ENCODE measurements at places on chromosomes 16 and 17.

GRCh38 chr17:40303009-40303657, 5.8 kb upstream of the RARA start:
- DNase-seq = peak; percentile 59

DNA sequence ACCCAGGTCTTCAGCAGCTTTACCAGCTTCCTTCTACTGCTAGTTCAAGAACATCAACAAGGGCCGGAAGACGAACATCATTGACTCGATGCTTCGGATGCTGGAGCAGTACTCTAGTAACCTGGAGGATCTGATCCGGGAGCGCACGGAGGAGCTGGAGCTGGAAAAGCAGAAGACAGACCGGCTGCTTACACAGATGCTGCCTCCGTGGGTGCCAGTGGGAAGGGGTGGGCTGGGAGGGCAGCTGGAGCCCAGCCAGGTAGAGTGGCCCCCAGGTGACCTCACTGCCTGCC, 12.1 kb downstream of the GUCY2D start:
- no peak for DNase-seq

GRCh38 chr17:57530026-57530425, 215.1 kb downstream of the CCDC182 start:
- no peak for DNase-seq

DNA sequence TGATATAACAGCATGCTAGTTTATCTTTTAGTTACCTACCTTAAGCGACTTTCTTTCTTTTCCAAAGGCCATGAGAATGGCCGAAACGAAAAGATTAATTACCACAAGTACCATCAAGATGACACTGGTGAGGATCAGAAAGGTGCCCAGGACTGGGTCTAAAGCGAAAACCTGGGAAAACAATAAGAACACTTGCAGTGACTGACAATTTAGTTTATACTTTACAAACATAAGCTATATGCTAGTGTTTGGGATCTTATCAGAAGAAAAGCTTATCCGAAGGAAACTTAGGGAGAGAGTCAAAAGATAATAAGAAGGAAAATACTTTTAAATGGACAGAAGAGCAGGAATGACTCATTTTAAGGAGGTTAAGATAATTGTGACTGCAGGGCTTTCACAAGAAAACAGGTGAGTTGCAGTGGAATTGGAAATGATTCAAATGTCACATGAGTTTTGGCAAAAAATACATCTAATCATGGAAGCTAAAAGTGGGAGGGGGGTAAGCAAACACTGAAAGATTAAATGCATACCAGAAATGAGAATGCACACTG, 34.8 kb downstream of the IST1 start:
- DNase-seq = no peak

DNA sequence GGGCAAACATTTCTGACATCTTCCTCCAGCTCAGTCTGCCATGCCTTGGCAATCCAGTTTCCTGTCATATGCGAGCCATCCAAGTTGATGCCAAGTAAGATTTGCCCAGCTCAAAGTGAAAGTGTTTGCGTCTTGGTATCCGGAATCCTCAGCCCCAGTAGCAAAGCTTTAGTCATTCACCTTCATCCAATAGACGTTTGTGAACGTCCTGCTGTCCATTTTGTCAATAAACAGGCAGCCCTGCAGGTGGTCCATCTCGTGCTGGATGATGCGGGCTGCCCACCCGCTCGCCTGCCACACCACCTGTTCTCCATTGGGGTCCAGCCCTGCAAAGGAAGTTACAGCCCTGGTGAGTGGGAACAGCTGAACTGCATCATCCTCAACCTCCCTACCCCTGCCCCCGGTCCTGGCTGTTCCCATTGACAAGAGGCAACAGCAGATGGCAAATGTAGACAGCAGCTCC, 1.5 kb downstream of the PDF start:
- DNase-seq = no peak

- no peak for DNase-seq
These were observed 85.0 kb downstream of the SNX29 start for GRCh38 chr16:12061336-12062055.

DNA sequence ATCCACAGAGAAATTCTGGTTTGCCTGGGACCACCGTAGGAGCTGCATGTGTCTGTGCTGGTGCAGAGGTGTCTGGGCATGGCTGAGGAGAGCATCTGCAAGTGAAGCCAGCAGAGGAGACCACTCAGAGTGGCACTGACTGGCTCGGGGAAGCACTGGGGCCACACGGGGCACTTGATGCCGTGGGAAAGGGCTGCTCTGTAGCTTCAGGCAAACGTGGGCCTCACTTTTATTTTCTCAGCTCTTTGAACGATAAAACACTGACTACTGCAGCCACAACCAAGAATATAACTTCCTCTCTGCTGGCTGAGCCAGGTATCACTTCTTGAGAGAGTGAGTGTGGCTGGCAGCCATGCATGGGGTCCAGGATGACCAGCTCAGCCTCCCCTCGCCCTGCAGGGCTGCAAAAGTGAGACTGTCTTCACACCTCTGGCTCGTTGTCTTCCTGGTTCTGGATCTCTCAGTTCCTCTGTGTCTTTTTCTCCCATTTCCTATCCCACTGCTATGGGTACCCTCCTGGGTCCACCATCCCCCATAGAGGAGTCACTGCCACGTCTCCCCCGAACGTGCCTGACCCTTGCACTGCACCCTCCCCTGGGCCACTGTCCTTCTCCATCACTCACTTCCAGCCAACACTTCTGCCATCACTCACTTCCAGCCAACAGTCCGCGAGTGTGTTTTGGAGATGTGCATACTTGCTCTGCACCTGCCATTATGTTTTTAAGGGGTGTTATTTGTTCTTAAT, 201.4 kb upstream of the CHMP6 start:
- DNase-seq = no peak

DNA sequence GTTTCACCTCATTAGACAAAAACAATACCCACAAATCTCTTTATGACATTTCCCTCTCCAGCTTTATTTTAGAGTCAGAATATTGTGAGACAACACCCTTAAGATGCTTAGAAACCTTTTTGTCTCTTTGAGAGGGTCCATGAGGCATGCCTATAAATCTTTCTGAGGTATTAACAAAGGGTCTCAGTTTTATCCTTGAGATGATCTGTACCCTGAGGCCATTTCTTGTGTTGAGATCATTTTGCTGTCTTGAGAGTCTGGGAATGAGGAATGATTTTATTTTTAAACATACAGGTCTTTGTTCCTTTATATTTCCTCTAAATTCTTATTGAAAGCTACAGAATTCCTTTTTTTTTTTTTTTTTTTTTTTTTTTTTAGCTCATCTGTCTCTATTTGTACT, 179.7 kb upstream of the HS3ST4 start:
- DNase-seq = no peak

DNA sequence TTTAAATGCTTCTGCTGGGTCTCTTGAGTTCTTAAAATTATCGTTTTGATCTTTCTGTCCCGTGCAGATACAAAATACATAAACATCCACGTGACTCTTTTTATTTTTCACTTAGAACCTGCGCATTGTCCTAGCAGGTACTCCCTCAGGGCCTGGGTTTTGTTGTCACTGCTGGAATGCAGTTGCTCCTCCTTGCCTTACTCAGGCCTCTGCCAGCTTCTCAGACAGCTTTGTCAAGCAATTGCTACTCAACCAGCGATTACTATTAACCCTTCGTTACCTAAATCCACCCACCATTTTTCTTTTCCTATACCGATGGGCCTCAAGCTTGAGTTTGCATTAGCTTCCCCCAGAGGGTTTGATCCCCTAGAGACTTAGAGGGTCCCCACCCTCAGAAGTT, 405.9 kb upstream of the RBFOX1 start:
- DNase-seq = no peak

GRCh38 chr16:8816967-8817655, 19.5 kb downstream of the PMM2 start:
- no peak for DNase-seq

- no peak for DNase-seq
These were observed 11.6 kb downstream of the ST6GALNAC1 start for GRCh38 chr17:76631821-76632565.

DNA sequence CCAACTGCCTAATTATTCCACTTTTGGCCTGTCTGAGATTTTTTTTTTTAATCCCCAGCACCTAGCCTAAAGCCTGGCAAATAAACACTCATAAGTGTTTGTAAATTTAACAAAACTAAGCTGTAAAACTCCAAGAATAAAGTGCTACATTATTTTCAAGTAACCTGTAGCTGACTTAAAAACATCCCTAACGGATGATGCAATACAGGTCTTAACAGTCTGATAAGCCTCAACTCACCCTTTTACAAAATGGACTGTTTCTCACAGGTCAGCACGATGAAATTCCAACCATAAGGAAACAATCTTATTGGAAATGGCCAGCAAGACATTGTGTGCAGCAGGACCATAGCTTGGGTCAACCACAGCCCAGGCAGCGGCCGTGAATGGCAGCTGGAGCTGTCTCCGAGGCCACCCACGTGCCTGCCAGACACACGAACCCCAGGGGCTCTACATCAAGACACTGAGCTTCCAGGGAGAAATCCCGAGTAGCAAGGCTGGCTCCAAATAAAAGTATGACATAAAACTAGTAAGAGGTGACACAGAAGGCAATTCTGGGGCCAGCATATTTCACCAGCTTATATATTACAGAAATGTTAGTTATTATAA, 58.9 kb downstream of the NDEL1 start:
- no peak for DNase-seq

DNA sequence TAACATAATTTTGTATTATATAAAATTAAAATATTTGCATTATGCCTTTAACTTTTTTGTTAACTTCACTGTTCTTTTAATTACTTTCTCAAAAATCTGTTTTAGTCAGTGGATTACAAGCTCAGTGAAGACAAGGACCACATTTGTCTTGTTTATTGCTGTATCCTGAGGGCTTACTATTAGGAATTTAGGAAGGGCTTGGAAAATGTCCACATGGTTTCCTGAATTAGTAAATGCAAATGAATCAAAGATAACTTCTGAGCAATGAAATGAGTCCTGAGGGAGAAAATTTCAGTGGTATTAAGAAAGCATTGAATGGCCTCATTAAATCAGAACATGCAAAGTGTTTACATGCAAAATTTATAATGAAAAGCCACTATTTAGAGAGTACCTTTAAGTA, 1293.2 kb upstream of the GOT2 start:
- DNase-seq = no peak

GRCh38 chr17:71709271-71709890, 411.4 kb upstream of the SOX9 start:
- no peak for DNase-seq

DNA sequence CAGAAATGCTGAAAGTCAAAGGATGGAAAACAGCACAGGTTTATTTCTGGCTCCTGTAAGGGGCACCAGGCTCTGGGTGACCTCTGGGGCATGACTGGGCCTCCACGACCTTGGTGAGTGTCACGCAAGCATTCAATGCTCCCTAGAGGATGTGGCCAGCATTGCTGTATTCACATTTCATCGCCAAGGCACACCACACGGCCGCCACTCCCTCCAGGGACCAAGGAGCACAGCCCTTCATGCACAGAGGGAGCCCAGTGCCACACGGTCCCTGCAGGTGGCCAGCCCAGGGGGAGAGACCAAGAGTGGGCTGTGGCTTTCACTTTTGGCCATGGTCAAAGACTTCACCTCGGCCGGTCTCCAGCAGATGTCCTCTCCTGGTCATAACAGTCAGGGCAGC, 137.4 kb upstream of the TNRC6C start:
- no peak for DNase-seq

DNA sequence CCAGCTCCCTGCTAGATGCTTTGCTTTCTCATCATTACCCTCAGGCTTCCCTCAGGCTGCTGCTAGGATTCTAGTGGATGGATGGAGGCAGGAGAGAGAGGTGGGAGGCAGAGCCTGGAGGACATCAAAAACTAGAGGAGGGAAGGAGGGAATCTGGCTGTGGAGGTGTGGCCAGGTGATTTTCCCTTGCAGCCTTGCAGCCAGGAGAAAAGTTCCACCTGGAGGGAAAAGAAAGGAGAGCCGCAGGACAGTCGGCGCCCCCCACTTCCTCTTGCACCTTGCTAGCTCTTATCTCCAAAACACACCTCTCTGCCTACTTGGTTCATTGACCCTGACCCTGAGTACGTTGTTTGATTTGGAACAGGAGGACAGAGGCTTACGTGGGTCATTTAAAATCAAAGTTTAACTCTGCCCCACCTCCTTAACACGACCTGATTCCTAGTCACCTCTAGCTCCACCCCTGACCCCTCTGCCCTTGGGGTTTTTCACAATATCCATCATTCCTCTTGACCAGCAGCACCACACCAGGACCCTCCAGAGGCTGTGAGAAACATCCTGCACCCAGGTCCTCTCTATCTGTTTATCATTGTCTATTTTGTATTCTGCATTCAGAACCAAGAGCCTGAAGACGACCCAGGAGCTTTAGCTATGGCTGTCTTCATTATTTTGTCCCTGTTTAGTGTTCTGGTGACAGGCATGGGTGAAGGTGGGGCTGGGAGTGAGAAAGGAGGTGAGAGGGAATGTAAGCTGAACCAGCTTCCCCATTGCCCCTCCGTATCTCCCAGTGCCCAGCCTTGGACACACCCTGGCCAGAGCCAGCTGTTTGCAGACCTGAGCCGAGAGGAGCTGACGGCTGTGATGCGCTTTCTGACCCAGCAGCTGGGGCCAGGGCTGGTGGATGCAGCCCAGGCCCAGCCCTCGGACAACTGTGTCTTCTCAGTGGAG, 15.9 kb downstream of the AOC3 start:
- no peak for DNase-seq

- no peak for DNase-seq
These were observed at the start of gene ADGRG1 for GRCh38 chr16:57628008-57628781. Gene ADGRG1 (plus strand): TSS chr16:57628630. CDS start chr16:57650288, 21,658 bp downstream.

GRCh38 chr16:55944377-55944802, 69.2 kb upstream of the CES5A start:
- DNase-seq = peak; percentile 30

GRCh38 chr16:78117391-78117790, 17.9 kb downstream of the WWOX start:
- no peak for DNase-seq

DNA sequence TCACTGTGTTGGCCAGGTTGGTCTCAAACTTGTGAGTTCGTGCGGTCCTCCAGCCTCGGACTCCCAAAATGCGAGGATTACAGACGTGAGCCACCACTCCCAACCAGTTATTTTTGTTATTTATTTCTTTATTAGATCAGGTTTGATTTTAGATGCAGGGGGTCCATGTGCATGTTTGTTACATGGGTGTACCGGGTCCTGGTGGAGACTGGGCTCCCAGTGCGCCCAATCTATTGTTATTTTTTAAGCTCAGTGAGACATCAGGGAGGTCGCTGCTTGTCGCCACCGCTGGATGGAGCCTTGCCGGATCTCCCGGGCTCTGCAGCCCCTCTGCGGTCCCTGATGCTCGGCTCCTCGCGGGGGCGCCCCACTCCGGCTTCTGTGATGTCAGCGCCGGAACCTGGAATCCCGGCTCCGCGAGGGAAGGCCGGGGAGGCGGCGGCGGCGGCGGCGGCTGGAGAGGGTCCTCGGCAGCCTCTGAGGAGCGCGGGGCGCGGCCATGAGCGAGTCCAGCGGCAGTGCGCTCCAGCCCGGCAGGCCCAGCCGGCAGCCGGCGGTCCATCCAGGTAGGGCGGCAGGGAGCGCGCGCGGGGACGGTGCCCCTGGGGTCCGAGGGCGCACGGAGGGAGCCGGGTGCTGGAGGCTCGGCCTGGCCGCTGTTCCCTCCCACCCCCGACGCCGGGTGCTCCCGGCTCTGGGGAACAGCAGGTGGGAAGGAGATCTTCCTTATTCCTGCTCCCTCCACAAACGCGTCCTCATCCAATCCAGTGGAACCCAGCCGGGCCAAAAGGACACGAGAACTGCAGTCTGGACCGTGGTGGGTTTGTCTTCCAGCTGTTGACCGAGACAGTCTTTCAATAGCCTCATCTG, at the start of gene TMC7:
Gene TMC7 (plus strand): TSS at position 370 of the 870 bp plus-strand sequence. CDS start 130 bp downstream, at position 500.
- DNase-seq = no peak

Measured in central memory CD8-positive, alpha-beta T cell (primary cell).